Uterus (tissue), 4 donors: ENCODE measurements at places on chromosomes 7 and 10.

GRCh38 chr10:3350205-3350604 lies 177.6 kb upstream of the PITRM1 start:
- no peak for DNase-seq

GRCh38 chr10:30114881-30115625 lies 55.7 kb upstream of the JCAD start:
- DNase-seq: peak; percentile 41

- no peak for DNase-seq
These were observed 527 bp upstream of the HERPUD2 start for GRCh38 chr7:35695473-35695850.

DNA sequence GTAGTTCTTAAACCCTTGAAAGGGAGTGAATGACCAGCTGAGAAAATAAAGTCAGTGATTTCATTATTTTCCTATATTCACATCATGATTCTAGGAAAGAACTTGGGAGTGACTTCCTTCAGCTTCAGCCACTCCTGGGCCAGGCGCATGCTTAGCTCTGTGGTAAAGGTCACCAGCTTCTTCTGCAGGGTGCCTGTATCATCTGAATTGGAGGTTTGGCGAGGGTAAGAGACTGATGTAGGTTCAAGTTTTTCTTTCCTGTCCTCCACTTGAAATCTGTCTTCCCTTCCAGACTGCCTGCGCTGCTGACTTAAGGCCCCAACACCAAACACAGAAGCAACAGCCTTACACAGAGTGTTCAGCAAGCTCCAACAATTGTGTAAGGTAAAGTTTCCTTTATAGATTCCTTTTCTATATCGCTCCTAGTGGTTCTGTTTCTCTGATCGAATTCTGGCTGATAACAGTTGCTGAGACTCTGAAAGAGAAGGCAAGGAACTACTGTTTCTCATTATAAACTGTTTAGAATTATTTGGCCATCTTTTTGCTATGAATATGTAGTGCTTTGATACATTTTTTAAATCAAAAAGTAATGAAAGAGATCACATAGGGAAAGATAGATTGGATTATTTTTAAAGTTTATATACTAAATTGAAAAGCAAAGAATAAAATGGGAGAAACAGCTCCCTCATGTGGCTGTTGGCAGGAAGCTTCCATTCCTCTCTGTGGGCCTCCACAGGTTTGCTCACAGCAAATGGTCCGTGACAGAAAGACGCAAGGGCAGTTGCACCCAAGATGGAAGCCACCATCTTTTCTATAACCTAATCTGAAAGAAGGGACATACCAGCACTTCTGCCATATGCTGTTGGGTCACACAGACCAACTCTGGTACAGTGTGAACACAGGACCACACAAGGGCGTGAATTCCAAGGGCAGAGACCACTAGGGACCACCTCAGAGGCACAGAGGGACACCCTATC lies 14.0 kb downstream of the GATAD1 start:
- DNase-seq: no peak

- DNase-seq: no peak
These were observed 15.5 kb upstream of the JAZF1 start for GRCh38 chr7:28195910-28196620.

DNA sequence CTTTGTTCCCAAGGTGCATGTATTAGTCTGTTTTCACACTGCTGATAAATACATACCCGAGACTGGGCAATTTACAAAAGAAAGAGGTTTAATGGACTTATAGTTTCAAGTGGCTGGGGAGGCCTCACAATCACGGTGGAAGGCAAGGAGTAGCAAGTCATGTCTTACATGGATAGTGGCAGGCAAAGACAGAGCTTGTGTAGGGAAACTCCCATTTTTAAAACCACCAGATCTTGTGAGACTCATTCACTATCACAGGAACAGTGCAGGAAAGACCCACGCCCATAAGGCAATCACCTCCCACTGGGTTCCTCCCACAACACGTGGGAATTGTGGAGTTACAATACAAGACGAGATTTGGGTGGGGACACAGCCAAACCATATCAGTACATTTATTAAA lies 92.9 kb downstream of the PPP1R3C start:
- DNase-seq: no peak

- DNase-seq: no peak
These were observed 126.1 kb upstream of the PPP2R2D start for GRCh38 chr10:131774681-131775085.

- DNase-seq: no peak
These were observed 64.0 kb upstream of the TRIM8 start for GRCh38 chr10:102580230-102580629.

- no peak for DNase-seq
These were observed 18.0 kb downstream of the RBAK start for GRCh38 chr7:5063698-5064097.
